ENCODE measurements at places on chromosomes 6 and 20.

DNA sequence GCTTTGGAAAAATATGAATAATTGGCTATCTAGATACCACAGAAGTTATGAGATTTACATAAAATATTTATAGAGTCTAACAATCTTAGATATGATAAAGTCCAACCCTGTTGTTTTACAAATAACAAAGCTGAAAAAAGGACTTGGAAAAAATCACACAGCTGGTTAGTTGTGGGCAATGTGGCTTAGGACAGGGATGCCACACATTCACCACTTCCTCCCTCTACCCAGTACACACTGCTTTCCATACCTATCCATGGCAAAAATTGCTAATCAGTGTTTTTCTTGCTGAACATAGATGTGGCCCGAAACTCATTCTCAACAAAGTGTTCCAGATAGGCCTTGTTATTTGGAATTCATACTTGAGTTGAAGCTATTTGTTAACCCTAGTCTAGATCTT lies 147.3 kb upstream of the BMP5 start:
- DNase-seq: no peak

GRCh38 chr6:4280707-4281106 lies 145.3 kb upstream of the ECI2 start:
- DNase-seq: no peak

GRCh38 chr6:16090920-16091319 lies 38.0 kb upstream of the MYLIP start:
- no peak for DNase-seq

GRCh38 chr20:17570347-17571152 lies 675 bp downstream of the DSTN start:
- DNase-seq: peak; percentile 60

- no peak for DNase-seq
Measured at GRCh38 chr20:59154317-59155013, 9.2 kb upstream of the ZNF831 start.

DNA sequence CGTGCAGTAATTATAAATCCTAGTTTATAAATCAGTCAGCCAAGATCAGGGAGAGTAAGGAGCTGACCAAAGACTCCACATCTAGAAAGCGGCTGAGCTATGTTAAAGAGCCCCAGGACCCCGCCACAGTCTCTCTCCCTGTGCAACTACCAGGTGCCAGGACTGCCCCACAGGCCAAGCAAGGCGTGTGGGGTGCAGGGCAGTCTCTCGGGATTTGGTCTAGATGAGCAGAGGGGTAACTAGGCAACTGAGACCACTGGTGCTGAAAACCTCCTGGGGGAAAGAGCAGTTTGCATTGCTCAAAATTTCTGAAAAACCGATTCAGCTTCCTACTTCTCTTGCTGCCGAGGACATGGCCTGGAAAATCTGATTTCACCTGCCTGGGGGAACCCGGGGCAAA lies 10.4 kb downstream of the PMEPA1 start:
- no peak for DNase-seq

- DNase-seq: peak; percentile 79
Measured at GRCh38 chr20:36173451-36173933, 19.0 kb downstream of the EPB41L1 start.

GRCh38 chr6:39599973-39600372 lies 125.2 kb downstream of the KIF6 start:
- no peak for DNase-seq

DNA sequence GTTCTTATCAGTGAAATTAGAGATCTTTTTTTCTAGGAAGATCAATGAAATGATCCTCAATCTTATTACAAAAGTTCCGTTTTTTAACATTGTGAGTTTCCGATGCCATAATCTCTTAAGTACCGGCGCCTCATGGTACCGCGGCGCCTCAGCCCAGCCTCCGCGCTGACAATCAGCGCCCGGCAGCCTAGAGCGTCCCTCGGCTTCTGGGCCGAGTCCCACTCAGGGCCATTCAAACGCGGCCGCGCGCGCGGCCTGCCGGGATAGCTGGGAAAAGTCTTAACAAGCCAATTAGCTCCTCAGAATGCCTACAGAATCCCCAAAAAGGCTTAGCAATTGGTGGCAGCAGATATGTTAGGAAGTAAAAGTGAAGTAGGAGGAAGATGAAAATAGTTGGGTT lies 204.8 kb downstream of the ADGB start:
- no peak for DNase-seq

- DNase-seq: peak; percentile 64
Measured at GRCh38 chr20:33569802-33570391, 80.0 kb downstream of the CBFA2T2 start.

GRCh38 chr20:46523108-46523507 lies 9.7 kb upstream of the ZNF334 start:
- no peak for DNase-seq

DNA sequence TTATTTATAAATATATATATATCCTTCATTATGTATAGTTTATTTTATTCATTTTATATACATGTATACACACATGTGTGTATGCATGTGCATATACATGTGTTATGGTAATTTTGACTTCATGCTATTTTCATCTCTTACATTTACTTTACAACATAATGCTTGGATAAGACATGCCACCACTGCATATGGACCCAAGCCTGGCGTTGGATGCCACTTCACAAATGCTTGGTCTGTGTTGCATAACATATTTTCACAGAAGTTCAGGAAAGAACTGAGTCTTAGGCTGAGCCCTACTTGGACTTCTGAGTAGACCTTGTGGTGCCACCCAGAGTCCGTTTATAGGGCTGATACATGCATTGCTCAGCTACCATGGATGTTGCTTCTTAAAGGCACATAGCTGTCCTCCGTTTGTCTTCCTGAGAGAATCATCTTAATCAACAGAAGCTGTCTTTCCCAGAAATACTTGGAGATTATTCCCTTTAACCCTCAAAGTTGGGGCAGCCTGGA lies 337.8 kb downstream of the BTBD3 start:
- DNase-seq: no peak

DNA sequence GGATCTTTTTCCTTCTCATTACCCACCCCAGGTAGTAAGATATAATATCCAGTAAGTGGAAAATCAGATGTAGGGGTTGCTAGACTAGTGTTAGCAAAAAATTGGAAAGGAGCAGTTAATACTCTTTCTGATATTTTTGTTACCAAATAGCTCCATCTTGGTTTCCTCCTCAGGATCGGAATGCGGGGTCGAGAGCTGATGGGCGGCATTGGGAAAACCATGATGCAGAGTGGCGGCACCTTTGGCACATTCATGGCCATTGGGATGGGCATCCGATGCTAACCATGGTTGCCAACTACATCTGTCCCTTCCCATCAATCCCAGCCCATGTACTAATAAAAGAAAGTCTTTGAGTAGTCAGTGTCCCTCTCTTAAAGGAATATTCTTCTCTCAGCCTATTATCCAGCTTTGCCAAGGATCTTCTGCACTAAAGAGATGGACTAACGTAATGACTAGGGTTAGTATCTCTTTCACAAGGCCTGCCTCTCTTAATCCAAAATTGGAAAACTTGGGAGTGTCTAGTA lies 1.5 kb downstream of the ROMO1 start:
- DNase-seq: no peak

GRCh38 chr20:44409132-44409600 lies 53.7 kb downstream of the HNF4A start:
- no peak for DNase-seq

DNA sequence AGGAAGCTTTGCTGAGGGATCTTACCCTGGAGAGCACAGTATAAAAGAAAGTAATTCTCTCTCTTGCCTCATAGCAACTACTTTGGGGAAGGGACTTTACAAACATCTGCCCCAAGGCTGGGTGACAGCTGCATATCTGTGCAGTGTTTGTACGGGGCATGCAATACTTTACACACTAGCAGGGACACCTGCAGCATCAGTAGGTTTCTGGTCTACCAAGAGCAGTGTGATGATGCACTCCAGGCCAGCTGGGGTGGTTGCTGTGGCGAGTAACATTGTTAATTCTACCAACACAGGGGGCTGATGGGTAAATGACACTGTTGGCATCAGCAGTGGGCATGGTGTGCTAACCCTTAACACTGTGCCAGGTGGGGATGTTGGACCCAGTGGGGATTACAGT lies 48.0 kb downstream of the ADTRP start:
- DNase-seq: no peak

DNA sequence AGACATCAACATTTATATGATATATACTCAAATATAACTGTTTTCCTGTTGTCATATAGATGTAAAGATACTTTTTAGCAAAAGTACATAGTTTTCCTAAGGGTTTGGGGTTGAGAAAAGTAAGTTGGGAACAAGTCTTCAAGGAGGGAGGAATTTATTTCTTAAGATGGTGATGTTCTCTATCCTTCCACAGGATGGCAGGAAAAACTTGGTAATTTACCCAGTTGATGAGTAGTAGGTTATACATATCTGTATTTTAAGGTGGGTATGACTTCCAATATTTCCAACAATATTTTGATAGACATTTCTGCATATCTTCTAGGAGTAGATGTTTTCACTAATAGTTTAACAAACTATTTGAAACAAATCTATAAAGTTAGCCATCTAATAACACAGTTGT lies 254.4 kb downstream of the RIMS1 start:
- peak; percentile 6 for DNase-seq

DNA sequence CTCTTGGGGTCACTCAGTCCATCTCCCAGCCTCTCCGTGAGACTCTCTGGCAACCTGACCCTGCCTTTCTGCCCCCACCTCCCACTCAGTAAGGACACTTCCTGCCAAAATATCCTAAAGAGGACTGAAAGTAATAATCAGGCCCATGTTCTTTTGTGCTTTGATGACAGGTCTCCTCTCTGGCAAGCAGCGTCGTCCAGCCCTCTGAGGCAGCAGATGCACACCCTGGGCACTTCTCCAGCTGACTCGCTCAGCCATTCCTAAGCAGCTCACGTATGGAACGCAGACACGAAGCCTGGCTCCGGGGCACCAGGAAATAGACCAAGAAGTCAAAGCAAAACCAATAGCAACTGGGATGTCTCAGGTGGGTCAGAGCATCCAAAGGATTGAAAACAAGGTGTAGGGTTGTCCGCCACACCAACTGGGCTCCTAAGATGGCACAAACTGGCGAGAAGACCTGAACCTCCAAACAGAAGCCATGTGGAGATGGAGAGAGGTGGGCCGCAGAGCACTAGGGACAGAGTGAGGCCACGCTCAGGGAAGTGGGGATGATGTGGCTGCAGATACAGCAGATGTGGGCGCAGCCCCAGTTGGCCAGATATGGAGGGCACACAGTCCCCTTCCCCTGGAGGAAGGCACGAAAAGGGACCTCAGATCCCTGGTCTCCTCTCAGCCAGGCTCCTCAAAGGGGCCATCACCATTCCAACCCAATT lies 99.3 kb downstream of the PRND start:
- DNase-seq: no peak

GRCh38 chr6:168050881-168051586 lies 28.0 kb downstream of the FRMD1 start:
- peak; percentile 13 for DNase-seq

GRCh38 chr6:29708432-29709179 lies 14.6 kb upstream of the HLA-F start:
- DNase-seq: no peak

- DNase-seq: no peak
Measured at GRCh38 chr6:8513174-8513573, 77.8 kb upstream of the SLC35B3 start.

DNA sequence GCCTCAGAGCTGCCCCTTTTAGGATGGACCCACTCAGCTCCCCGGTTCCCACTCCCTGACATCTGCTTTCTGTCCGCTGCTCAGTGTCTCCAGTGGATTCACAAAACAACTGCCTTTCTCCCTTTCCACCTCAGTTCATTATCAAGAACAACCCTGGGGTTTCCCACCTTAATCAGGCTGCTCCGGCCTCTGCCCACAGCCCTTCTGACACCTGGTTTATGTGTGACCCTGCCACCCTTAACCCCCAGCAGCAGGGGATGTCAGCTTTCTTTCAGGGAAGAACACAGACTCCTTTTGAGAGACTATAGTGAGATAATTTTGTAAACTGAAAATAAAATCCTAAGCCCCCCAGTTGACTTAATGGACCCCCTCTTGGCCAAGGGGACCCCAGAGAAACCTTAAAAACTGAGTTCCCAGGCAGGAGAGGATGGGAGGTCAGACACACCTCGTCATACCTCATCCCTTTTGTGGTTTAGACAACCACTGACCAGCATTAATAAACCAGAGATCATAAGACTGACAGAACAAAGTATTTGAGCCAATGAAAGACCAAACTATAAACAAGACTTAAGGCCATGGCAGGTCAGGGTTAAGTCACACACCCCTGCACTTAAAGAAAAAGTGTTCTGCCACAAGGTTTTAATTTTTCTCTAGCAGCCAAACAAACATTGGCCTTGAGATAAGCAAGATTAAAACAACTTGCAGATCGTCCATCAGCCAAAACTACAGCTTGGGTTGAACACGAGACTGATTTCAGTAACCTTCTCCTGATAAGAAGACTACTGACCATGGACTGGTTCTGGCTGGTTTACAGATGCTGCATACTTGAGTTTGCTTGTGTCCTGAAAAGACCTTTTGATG lies 42.4 kb upstream of the DDR1 start:
- no peak for DNase-seq

DNA sequence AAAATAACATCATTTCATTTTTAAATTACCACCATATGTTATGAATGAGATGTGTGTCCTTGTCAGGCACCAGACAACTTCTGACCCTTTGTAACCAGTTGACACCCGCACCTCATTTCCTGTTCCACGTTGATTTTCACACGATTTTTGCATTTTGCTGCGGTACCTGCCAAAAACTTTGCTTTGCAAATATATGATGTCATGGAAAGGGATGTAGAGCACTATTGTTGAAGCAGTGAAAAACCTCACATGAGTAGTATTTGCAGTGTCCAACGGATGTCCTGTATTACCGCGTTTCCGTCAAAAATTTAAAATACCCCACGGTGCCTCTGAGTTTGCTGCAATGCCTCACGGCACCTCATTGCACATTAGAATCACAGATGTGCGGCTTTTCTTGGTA lies 115.6 kb downstream of the MTHFD1L start:
- no peak for DNase-seq

GRCh38 chr6:122790028-122790422 lies 967 bp downstream of the SMPDL3A start:
- no peak for DNase-seq

DNA sequence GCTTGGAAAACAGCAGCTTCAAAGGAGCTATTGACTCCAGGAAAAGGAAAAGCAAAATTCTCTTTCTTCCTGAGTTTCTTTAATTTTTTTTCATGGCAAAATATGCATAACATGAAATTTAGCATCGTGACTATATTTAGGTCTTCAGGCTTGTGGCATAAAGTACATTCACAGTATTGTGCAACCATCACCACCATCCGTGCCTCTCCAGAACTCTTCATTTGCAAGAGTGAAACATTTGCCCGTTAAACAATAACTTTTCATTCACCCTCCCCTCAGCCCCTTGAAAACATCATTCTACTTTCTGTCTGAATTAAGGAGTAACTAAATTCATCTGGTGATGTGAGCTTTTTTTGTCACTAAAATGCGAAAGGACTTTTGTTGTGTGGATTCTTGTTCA lies 251.7 kb downstream of the PHACTR1 start:
- DNase-seq: no peak
